ENCODE measurements at places on chromosomes 16 and 17. TPM values are rescaled to one million over a fixed set of nuclear protein-coding genes. Genes with fewer than 3 reads are reported as not detected.
A peak's percentile ranks its signal among the peaks of the same experiment; 100 is the strongest.

DNA sequence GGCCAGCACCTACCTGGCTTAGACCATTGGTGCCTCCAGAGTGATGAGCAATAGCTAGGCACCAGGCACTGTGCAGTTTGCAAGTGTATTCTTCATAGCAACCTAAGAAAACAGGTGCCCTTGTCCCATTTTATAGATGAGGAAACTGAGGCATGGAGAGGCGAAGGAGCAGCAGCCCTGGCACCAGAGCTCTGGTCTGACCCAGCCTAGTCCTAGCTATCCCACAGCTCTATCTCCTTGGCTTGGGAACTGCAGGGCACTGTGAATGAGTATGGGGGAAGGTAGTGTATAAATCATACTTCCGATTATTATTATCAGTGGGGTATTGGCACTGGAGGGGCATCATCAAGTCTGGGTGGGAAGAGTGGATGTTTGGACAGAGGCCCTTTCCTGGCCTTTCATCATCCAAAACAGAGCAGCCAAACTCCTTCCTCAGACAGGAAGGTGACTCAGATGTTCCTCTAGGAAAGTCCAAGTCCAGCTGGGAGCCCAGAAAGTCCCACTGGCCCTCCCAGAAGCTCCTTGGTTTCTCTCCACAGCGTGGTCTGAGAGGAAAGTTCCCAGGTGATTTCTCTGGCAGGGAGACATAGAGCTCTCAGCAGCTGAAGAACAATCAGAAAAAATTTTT lies 32.0 kb upstream of the PLLP start:
- no peak for DNase-seq
- H3K27me3 ChIP-seq, result peaks cover 4% of the 10 kb centered on the region
- peaks cover 17% of the 10 kb centered on the region for H3K4me1 ChIP-seq
- H3K4me3 ChIP-seq, result no peak overlapping the region

- no peaks in the 10 kb centered on the region for H3K4me1 ChIP-seq
- no peak overlapping the region for H3K27ac ChIP-seq
- no peaks in the 10 kb centered on the region for H3K36me3 ChIP-seq
- DNase-seq, result no peak
- no peak overlapping the region for H3K4me3 ChIP-seq
Observed at GRCh38 chr16:27728691-27729090, 178.7 kb downstream of the KATNIP start.

DNA sequence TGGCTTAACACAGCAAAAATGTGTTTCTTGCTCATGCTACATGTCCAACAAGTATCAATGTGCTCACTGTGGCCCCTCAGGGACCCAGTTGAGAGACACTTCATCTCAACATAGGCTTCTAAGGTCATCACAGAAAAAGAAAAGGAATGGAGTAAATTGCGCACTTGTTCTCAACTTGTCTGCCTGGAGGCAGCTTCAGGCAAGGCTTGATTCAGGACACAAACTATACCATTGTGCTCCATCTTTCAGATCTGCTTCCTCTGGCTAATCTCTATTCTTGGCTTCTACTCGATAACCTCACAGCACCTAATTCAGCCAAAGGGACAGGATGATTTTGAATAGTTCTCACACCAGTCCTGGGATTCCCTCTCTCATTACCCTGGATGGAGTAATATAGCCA lies 35.6 kb downstream of the HS3ST2 start:
- H3K4me3 ChIP-seq, result no peak overlapping the region
- no peaks in the 10 kb centered on the region for H3K36me3 ChIP-seq
- no peak overlapping the region for H3K27ac ChIP-seq
- peaks cover 3% of the 10 kb centered on the region for H3K4me1 ChIP-seq
- no peak for DNase-seq

The GCGR gene
- not detected for total RNA-seq

The ENGASE gene
- 42.9 TPM for total RNA-seq

GRCh38 chr16:61842666-61843065 lies 193.6 kb downstream of the CDH8 start:
- DNase-seq, result no peak
- H3K4me1 ChIP-seq, result no peaks in the 10 kb centered on the region
- H3K4me3 ChIP-seq, result no peak overlapping the region
- no peak overlapping the region for H3K27ac ChIP-seq

DNA sequence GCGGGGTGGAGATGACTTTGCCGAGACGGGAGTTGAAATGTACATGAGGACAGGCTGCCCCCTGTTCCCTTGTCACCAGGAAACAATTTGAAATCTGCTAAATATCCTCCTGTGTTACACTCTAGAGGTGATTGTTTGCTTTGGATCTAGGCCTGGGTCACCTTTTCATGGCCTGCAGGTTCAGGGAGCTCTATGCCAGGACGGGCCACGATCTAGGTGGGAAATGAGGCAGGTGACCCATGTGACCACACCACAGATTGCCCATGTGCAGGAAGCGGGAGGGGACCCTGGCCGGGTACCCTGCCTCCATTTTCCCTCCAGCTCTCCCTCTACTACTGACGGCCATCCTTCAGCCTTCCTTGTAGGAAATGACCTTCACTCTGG lies 43.4 kb downstream of the MEAK7 start:
- peaks cover 6% of the 10 kb centered on the region for H3K4me1 ChIP-seq
- no peak overlapping the region for H3K4me3 ChIP-seq
- peaks cover 33% of the 10 kb centered on the region for H3K36me3 ChIP-seq
- H3K27ac ChIP-seq, result no peak overlapping the region
- no peak for DNase-seq
- H3K27me3 ChIP-seq, result no peaks in the 10 kb centered on the region

DNA sequence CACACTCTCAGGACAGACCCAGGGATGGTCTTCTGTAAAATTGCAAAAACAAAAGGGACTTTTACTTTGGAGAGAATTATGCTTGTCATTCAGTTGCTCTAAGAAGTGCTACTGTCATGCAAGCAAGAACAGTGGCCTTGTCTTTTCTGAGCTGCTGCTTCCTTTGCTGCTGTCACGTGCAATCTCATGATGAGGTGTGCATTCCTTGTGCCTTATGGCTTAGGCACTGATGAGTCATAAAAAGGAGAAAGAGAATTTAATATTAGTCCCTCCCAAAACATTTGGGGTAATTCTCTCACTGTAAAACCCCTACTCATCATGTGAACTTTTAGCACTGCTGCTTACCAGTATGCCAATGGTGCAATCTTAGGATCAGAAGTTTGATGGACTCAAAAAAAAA lies 2051.3 kb downstream of the TP53TG3F start:
- DNase-seq, result no peak
- no peaks in the 10 kb centered on the region for H3K27me3 ChIP-seq
- H3K36me3 ChIP-seq, result no peaks in the 10 kb centered on the region
- H3K4me1 ChIP-seq, result no peaks in the 10 kb centered on the region

The GOT2 gene
- 83.6 TPM for total RNA-seq

GRCh38 chr16:1102921-1103635 lies 7.0 kb upstream of the C1QTNF8 start:
- H3K4me1 ChIP-seq, result no peaks in the 10 kb centered on the region
- no peaks in the 10 kb centered on the region for H3K36me3 ChIP-seq

The HBA2 gene
- not detected for total RNA-seq

GRCh38 chr17:29566473-29567303 lies at the start of gene ABHD15:
TSS of gene ABHD15 (minus strand) at chr17:29567037. CDS start at chr17:29566966, 71 bp downstream.
- H3K27ac ChIP-seq, result peak within 1 kb of the TSS; percentile 95
- H3K27me3 ChIP-seq, result no peaks in the 10 kb centered on the region
- peaks cover 21% of the 10 kb centered on the region for H3K36me3 ChIP-seq
- H3K4me3 ChIP-seq, result peak within 1 kb of the TSS; percentile 95

- no peak overlapping the region for H3K4me3 ChIP-seq
- DNase-seq, result no peak
- no peaks in the 10 kb centered on the region for H3K36me3 ChIP-seq
- H3K4me1 ChIP-seq, result peaks cover 28% of the 10 kb centered on the region
- H3K27me3 ChIP-seq, result peaks cover 30% of the 10 kb centered on the region
Observed at GRCh38 chr17:6456914-6457687, 12.8 kb downstream of the PIMREG start.

The RABEP2 gene
- total RNA-seq, result 18.0 TPM

DNA sequence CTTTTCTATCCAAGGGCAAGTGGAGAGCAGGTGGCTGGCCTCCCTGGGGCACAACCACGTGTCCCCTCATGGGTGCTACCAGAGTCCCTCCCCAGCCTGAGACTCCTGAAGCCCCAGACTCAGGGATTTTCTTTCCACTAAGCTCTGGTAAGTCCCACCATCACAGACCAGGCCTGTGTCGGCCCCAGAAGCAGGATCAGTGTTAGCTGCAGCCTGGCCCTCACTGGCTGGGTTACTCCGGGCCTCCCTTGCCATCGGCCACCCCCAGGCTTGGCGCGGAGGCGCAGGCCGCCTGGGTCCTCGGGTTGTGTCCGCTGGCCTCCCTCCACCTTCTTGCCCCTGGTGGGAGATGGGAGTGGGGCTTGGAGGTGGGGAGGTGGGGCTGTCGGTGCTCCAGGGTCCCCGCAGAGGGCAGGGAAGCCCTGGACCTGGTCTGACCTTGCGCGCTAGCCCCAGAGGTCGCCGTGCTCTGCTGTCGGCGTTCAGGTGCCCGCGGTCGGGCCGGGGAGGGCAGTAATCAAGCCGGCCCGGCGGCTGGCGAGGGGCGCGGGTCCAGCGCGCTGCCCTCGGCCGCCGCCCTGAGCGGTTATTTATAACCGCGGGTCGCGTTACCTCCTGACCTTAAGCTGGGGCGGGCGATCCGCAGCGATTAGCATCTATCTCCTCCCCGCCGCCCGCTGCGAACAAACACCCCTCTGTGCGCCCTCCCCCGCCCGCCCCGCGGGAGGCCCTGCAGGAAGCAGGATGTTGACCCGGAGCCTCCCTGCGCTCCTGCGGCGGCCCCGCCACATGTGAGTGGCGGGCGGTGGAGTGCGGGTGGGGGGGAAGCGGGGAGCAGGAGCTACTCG lies 78.1 kb upstream of the TOB1 start:
- peak; percentile 86 for DNase-seq
- peak overlapping the region; percentile 46 for H3K27ac ChIP-seq
- peak overlapping the region; percentile 56 for H3K4me3 ChIP-seq
- no peaks in the 10 kb centered on the region for H3K27me3 ChIP-seq
- peaks cover 10% of the 10 kb centered on the region for H3K4me1 ChIP-seq

Data from activated CD8-positive, alpha-beta memory T cell treated with anti-CD3 and anti-CD28 coated beads, Interleukin-2, amount 10 ng/mL, durations not matched to agents 7 days and 5 days (primary cell).